ENCODE measurements at places on chromosomes 5 and 9.

DNA sequence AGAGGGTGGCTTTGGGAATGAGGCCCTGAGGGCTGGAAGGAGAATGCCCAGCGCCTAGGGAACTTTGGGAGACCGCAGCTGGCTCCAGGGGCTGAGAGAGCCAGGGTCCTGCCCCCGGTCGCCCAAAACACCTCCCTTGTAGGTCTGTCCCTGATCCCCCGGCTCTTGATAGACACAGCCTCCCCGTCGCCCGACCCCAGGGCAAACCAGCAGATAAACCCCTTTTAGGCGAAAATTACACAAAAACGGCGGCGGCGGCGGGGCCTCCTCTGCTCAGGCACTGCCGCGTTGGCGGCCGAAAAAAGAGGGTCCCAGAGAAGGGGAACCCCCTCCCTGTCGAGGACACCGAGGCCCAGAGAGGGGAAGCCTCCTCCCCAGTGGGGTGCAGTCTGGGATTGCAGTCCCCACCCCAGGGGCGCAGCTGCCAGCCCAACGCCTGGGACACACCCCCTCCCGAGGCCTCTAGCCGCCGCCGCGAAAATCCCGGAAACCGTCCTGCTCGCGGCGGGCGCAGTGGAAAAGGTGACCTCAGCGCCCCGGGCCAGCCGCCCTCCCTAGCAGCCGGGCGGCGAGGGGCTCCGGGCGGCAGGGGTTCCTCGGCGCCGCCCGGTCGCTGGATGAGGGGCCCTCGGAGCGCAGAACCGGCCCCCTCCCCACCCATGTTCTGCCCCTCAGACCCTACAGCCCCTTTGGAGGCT is 3.1 kb upstream of the BARX1 start:
- DNase-seq = no peak

DNA sequence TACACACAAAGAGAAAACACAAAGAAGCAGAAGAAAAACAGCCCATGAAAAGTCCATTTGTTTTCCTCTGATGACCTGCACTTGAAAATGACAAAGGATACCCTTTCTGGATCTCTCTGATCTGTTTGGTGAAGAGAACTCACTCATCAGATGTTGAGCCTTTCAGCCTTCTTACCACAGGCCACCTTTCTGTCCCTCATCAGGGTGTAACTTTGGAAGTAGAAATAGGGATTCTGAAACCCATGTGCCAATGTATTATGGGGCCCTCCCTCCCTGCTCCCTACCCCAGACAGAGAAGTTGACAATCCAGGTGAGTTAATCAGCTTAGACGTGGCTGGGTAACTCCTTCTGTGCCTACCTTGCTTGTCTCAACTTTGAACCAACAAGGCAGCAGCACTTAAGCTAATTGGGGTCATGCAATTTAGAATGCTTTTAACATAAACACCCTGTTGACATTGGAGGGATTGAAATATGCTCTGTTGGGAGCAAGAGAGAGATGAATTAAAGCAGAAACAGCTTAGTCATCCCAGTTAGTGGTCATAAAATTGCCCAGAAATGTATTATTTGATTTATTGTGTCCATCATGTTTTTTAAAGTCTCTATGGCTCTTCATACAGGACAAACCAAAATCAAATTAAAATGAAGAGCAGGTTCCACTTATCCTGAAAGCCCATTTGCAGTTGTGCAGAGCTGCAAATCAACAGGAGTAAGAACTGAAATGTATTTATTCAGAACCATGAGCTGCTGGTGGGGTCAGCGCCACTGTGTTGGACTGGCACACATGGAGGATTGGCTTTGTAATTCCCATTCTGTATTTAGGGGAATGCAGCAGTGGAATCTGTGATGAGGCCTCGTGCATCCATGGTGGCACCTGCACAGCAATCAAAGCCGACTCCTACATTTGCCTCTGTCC is 132.0 kb downstream of the LIFR start:
- DNase-seq = no peak

GRCh38 chr5:154249826-154250225 is 59.3 kb downstream of the GALNT10 start:
- DNase-seq = no peak

- no peak for DNase-seq
Measured at GRCh38 chr5:147321569-147321968, 86.7 kb downstream of the STK32A start.

DNA sequence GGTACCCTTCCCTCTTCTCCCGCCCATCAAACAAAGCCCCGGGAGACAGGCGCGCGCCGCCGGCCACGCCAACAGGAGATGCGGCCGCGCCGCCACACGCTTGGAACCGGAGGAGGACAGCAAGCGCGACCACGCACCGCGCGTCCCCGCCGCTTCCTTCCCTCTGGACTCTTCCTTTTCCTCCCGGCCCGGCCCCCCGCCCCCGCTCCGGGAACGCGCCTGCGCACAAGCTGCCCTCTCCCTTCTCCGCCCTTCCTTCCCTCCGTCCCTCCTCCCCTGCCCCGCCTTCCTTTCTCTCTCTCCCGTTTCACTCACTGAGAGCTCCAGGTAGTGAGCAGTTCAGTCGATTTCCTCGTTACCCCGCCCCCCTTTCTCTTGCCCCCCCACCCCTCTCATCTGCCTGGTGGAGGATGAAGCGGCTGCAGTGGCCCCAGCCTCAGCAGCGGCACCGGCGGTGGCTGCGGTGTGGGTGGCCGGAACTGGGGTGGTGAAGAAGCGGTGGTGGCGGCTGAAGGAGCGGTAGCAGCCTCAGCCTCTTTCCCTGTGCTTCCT is at the start of gene RASA1:
TSS of gene RASA1 (plus strand) at position 310 of the 552 bp plus-strand sequence. CDS start 569 bp downstream, outside the sequence.
- peak; percentile 93 for DNase-seq

DNA sequence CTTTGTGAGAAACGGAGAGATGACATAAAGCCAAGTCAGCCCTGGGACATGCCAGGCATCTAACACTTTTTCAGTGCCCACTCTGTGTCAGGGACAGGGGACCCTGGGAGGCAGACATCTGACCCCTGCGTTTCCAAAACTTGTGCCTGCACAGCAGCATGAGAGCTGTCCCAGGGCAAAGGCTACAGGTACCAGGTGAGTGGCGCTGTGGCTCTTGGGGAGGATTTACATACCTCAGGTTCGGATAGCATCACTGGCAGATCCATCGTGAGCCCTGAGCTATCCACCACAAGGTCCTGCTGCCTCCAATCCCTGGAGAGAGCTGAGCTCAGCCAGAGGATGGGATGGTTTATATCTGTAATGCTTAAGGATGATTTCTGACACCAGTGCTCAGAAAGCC is 52.4 kb downstream of the FSTL4 start:
- DNase-seq = no peak

GRCh38 chr5:138975098-138975847 is 100.1 kb upstream of the LRRTM2 start:
- DNase-seq = peak; percentile 57

GRCh38 chr5:139575313-139575646 is 14.1 kb downstream of the UBE2D2 start:
- DNase-seq = no peak

DNA sequence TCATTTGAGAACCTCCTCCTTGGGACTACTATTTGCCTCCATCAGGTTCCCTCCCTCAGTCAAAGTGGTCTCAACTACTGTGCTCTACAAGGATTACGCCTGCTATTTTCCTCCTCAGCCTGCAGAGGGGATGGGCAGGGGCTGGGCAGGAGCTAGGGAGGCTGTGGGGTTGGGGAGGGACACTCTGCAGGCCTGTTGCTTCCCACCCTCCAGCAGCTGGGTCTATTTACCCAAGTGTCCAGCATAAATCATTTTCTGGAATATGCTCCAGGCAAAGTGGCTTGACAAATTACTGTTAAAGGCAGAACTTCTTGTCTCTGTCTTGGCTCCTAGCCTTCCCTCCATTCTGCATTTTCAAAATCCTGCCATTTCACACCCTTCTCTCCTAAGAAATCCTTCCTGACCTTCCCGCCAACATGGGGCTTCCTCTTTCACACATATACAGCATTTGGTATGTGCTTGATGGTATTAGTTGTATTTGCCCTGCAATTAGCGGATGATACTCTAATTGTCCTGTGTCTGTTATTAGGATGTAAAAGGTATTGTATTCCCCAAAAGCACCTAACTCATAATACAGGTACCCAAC is 106.7 kb downstream of the EFNA5 start:
- no peak for DNase-seq

DNA sequence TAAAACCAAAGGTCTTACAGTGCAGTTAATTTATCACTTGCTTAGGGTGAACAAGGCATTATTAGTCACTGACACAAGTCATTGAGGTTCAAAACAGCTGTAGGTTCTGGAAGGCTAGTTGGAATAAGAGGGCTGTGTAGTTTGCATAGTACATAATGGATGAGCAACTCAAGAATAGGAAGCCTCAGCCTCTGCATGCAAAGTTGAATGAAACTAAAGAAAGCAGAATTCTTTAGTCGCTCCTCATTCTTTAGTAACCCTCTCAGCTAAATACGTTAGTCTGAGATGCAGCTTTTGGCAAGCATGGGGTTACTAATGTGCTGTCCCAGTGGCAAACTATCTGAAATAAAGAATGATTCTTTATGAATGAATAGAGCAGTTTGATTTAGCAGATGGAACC is 74.2 kb downstream of the ADGRV1 start:
- peak; percentile 12 for DNase-seq

GRCh38 chr5:132479111-132479951 is 11.2 kb downstream of the IRF1 start:
- no peak for DNase-seq

DNA sequence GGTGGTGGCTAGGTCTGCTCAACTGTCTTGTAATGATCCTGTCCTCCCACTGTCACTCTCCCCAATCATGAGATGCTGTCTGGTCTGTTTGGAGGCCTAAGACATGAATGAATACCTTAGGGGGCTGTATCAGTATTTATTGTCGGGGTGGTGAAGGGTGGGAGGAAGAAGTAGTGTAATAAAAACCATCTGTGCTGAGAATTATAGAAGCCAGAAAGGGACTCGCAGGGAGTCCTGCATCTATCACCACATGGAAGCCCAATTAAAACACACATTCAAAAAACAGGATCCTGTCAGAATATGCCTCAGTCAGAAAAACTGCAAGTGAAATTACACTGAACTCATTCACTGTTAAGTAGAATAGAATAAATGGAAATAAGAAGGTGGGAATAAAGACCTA is 1134.3 kb upstream of the C9orf72 start:
- no peak for DNase-seq

DNA sequence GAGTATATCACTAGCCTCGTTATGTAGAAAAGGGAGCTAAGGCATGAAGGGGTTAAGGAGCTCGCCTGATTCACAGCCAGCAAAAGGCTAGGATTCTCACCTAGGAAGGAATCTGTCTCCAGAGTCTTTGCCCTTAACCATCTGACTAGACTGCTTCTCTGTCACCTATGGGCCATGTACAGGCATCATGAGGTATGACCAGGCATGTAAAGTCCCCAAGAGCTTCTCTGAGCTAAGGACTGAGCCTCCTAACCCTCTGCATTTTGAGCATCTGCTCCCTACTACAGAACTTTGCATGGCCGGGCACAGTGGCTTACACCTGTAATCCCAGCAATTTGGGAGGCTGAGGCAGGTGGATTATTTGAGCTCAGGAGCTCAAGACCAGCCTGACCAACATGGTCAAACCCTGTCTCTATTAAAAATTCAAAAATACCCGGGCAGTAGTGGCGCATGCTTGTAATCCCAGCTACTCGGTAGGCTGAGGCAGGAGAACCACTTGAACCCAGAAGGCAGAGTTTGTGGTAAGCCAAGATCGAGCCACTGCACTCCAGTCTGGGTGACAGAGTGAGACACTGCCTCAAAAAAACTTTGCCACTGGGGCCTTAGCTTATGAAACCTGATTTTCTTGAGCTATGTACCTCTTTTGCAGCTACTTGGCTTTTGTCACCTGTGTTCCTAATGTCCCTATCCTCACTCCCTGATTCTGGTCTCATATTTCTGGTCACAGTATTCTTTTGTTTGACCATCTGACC is 33.2 kb upstream of the IL7R start:
- DNase-seq = no peak

DNA sequence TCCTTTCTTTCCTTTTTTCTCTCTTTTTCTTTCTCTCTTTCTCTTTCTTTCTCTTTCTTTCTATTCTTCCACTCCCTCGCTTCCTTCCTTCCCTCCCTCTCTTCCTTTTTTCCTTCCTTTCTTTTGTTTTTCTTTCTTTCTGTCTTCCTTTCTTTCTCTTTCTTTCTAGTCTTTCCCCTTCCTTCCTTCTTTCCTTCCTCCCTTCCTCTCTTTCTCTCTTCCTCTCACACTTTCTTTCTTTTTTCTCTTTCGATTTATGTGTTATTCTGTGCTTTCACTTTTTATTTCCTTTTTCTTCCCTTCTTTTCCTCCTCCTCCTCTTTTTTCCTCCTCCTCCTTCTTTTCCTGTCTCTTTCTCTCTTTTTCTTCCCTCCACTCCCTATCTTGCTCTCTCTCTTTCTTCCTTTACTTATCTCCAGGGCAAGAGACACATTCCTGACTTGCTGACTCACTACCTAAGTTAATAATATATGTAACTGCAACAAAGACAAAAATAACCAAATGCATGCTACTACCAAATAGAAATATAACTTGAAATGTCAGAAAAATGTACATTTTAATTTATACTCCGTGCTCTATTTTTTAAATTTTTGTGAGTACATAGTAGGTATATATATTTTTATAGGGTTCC is 445.5 kb downstream of the GABRG2 start:
- no peak for DNase-seq

GRCh38 chr5:175867587-175868347 is 3.6 kb upstream of the CPLX2 start:
- no peak for DNase-seq

DNA sequence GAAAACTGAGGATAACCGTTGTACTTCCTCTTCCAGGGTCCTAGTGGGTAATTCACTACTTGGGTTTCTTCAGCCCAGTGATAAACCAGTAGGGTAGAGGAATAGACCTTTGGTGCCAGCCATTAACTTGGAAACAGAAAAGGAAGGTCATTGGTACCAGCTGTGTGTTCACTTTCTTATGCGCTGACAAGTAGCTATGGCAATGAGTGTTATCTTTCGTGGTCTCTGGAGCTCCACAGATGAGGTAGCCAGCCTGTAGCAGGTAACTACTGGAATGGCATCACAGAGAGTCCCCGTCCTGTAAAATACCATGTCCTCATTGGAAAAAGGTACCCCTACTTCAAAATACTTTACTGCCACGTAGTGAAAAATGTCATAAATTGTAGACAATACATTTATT is 2.3 kb downstream of the UHRF2 start:
- no peak for DNase-seq

- DNase-seq = peak; percentile 3
Measured at GRCh38 chr9:135422341-135422944, 57.1 kb upstream of the PPP1R26 start.

DNA sequence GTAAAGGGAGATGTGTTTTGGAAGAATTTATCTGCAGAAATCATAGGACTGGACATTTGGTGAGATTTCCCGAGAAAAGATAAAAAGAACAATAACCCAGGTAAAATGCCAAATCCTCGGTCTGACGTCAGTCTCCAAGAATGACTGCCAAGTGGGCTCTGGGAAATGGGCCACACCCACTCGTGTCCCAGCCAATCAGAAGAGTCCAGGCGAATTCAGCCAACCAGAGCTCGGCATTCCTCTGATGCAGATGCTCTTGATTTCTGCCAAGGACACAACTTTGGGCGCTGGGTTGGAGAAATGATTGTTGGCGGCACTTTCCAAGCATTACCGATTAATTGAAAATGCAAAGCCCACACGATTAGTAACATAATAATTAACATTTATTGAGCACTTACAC is 73.3 kb downstream of the FGF18 start:
- no peak for DNase-seq

Data from pons (tissue), 1 donor.